ENCODE measurements at places on chromosomes 13 and 19.

- H3K4me3 ChIP-seq = no peak overlapping the region
- no peaks in the 10 kb centered on the region for H3K36me3 ChIP-seq
- no peak for DNase-seq
- H3K27ac ChIP-seq = no peak overlapping the region
- no peaks in the 10 kb centered on the region for H3K4me1 ChIP-seq
Observed at GRCh38 chr19:742540-743075, 8.3 kb upstream of the MISP start.

DNA sequence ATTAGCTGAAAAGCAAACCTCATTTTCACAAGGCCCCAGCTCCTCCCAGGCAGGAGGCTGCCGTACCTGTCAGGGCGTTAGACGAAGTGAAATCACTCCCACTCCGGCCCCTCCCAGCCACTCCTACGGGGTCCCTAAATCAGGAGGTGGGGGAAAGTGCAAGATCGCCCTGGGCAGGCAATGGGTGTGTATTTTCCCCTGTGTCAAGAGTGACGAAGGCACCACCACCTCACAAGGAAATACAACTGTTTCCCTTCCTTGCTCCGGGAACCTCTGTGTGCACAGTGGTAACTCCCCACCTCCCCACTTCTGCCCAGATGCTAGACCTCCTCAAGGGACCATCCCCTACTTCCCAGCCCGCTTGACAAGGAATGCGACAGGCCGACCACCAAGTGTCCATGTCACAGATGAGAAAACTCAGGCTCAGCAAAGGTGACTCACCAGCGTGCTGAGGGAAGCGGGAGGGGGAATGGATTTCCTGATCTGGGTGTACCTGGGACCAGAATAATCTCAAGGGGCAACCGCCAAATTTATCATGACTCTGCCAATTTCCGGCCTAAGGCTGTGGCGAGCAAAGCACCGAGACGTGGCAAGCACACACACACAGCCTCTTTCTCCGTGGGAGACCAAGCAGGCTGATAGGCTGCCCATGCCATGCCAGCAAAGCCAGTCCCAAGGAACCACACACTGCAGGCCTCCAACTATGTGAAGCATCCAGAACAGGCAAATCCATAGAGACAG, 7.3 kb downstream of the PPP6R1 start:
- H3K36me3 ChIP-seq = peaks cover 20% of the 10 kb centered on the region
- peak overlapping the region; percentile 100 for H3K4me3 ChIP-seq
- no peak for DNase-seq
- H3K4me1 ChIP-seq = peaks cover 58% of the 10 kb centered on the region

GRCh38 chr19:54464044-54464629, 559 bp upstream of the LENG9 start:
- peak overlapping the region; percentile 80 for H3K4me3 ChIP-seq
- peak overlapping the region; percentile 86 for H3K27ac ChIP-seq
- peaks cover 22% of the 10 kb centered on the region for H3K4me1 ChIP-seq
- peaks cover 1% of the 10 kb centered on the region for H3K36me3 ChIP-seq

DNA sequence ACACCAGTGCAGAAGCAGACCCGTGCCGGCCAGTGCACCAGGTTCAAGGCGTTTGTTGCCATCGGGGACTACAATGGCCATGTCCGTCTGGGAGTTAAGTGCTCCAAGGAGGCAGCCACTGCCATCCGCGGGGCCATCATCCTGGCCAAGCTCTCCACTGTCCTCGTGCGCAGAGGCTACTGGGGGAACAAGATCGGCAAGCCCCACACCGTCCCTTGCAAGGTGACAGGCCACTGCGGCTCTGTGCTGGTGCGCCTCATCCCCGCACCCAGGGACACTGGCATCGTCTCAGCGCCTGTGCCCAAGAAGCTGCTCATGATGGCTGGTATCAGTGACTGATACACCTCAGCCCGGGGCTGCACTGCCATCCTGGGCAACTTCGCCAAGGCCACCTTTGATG, 10.1 kb downstream of the ZNF44 start:
- no peak overlapping the region for H3K4me3 ChIP-seq
- H3K27ac ChIP-seq = no peak overlapping the region

DNA sequence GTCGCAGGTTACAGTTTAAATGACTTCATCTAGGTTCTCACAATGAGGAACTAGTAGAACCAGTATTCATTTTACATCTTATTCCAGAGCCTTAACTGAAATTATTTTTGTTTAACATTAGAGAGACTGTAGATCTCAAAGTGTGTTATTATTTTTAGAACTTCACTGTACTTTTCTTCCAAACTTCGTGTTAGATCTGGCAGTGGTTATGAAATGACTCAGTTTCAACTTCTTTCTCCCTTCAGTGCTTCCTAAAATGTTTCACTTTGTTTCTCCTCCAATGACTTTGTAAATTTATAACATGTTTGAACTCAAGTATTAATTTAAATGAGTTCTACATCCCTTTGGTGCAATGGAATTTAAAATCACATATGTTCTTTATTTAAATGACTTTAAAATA, 139.3 kb downstream of the PCDH9 start:
- no peaks in the 10 kb centered on the region for H3K36me3 ChIP-seq
- H3K4me1 ChIP-seq = no peaks in the 10 kb centered on the region
- H3K4me3 ChIP-seq = no peak overlapping the region

Measured in natural killer cell treated with Interleukin-12 subunit alpha and Interleukin-12 subunit beta and Interleukin-15 and Interleukin-18, amount 100 ng/mL, for 72 hours (primary cell).